Stimulated activated CD4-positive, alpha-beta T cell treated with anti-CD3 and anti-CD28 coated beads, Interleukin-15, amount 100 ng/mL, for 1 hour (primary cell): ENCODE measurements at places on chromosomes 5 and 9.

- DNase-seq, result no peak
These were observed 9.4 kb downstream of the ERAP2 start for GRCh38 chr5:96885518-96886338.

GRCh38 chr9:27369591-27369990, 72.6 kb upstream of the EQTN start:
- no peak for DNase-seq

- DNase-seq, result no peak
These were observed 230.9 kb downstream of the EFNA5 start for GRCh38 chr5:107439832-107440231.

- no peak for DNase-seq
These were observed 436.2 kb downstream of the DTWD2 start for GRCh38 chr5:118552146-118552545.

- DNase-seq, result no peak
These were observed 252.0 kb downstream of the RASEF start for GRCh38 chr9:82810915-82811314.

DNA sequence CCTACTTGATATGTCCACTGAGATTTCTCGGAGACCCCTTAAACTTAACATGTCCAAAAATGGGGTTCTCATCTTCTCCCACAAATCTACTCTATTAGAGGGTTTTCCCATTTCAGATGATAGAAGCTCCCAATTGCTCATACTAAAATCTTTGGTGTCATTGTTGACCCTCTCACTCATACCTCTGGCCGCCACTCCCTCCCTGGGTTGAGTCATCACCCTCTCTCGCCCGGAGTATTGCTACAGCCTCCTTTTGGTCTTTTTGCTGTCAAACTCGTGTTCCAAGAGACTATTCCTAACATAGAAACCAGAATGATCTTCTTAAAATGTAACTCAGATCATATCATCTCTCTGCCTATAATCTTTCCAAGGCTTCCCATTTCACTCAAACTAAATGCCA, 91.0 kb upstream of the GNAQ start:
- DNase-seq, result no peak

GRCh38 chr5:135194573-135195269, 160.7 kb upstream of the PITX1 start:
- no peak for DNase-seq

- DNase-seq, result no peak
These were observed 30.8 kb upstream of the ABCA1 start for GRCh38 chr9:104958751-104959150.

DNA sequence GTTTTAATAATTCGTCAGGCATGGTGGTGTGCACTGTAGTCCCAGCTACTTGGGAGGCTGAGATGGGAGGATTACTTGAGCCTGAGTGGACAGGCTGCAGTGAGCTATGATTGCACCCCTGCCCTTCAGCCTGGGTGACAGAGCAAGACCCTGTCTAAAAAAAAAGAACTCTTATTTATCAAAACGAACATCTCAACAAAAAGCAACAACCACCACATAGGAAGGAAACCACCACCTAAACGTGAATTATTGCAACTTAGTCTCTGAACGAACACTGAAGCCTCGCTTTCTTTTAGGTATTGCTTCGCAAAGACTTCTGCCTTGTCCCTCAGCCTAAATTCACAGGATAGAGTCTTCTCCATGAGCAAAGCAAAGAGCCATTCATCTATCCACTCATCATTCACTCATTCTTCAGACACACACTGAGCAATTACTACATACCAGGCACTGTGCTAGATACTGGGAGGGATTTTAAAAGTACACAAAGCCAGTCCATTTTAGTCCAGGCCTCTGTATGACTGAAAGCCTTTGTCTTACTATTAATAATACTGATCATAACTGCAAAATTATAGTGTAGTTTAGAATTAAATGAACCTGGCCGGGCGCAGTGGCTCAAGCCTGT, 57.4 kb downstream of the THBS4 start:
- DNase-seq, result no peak

DNA sequence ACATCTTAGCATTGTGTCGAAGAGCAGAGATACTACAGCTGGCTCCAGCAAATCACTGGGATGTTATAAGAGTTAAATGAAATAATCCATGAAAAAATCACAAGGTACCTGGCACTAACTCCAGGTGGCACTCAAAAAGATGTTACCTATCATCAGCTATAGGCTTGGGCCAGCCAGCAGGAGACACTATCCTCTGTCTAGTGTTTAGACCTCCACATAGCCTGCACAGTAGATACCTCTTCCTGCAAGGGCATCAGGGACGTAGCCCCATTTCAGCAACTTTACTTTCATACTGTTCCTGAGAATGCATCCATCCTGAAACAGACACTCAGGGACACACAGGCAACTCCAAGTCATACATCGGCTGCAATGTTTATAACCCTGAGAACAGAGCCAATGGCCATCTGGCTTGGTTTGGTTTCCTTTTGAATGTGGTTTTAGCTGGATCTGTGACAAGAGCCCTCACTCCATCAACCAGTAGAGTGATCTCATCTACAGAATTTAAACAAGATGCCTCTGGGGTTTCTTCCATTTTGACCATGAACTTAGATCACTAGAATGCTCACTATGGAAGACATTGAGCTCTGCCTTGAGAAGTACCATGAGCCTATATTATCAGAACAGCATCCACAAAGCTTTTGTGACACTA, 69.9 kb downstream of the TLE1 start:
- no peak for DNase-seq

DNA sequence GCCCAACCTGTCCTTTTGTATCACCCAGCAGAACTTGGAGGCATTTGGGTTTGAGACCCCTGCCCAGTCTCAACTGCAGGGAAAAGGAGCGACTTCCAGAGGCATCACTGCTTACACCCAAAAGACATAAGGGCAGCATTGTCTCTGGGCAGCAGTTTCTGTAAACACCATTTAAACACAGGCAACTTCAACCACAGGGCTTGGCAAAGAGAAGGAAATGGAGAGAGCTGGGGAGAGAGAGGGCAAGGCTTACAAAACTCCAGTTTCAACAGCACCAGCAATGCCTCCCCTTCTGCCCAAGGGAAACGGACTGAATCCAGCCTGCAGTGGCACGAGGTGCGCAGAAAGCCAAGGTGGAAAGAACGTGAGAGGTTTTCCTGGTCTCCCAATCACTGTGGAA, 147.6 kb downstream of the ROR2 start:
- DNase-seq, result no peak

DNA sequence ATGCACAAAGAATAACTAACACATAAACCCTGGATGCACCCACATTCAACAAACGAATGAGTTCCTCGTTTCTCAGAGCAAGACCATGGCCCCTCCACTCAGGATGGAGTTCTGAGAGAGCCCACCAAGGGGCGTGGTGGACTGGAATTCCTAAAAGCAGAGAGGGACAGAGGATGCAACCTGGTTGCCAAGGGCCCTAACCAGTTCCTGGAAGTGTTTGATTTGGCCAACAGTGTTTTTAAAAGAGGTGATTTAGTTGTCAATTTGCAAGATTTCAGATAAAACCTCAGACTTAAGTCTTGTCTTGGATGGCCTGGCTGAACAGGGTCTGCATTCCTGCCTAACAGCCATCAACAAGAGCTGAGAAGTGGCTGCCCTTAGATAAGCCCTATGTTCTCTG, 34.4 kb downstream of the GLRA1 start:
- no peak for DNase-seq

DNA sequence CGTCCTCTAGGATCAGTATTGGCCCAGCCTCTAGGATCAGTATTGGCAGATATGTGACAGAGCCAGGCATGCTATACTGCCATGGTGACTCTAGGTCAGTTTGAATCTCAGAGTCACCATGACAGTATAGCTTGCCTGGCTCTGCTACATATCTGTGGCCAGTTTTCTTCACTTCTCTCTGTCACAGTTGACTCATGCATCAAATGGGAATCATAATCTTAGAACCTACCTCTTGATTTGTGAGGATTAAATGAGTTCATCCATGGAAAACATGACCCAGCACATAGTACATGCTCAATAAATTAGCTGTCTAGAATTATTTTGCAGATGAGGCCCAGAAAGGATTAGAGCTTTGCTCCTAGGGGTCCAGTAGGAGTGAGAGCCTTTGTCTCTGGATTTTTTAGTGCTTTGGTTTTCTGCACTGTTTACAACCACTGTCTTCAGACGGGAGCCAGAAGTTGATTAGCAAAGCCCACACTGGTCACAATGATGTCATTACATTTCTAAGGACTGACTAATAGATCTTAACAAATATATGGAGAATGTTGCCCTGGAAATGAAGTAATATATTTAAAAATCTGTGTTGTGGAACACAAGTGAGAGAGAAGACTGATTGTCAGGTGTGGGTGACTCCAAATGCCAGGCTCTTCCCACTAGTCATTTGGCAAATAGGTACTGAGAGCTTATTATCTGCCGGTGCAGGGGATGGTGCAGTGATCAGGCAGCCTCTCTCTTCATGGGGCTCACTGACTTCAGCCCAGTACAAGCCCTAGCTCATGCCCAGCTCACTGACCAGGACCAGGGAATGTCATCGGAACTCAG, 76.0 kb downstream of the COL15A1 start:
- no peak for DNase-seq

DNA sequence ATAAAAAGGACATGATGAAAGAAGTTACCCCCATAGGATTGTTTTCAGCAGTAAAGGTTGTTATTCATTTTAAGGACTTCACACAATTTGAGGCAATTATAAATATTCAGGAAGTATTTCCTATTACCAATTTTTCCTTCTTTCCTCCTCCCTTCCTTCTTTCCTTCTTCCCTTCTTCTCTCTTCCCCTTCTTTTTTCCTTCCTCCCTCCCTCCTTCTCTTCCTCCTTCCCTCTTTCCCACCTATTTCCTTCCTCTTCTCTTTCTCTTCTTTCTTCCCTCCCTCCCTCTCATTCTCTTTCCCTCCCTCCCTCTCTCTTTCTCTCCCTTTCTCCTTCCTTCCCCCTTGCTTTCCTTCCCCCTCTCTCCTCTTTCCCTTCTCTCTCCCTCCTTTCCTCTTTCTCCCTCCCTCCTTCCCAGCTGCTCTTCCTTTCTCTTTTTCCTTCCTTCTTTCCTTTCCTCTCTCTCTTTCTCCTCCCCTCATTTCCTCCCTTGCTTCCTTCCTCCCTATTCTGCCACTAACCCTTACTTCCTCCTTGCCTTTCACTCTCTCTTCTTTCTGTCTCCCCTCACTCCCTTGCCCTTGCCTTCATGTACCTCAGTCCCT, 105.1 kb downstream of the ADRB2 start:
- DNase-seq, result no peak

GRCh38 chr5:117205894-117206293, 631.3 kb upstream of the SEMA6A start:
- no peak for DNase-seq

- no peak for DNase-seq
These were observed 159.5 kb downstream of the TRPM6 start for GRCh38 chr9:74728176-74728575.

DNA sequence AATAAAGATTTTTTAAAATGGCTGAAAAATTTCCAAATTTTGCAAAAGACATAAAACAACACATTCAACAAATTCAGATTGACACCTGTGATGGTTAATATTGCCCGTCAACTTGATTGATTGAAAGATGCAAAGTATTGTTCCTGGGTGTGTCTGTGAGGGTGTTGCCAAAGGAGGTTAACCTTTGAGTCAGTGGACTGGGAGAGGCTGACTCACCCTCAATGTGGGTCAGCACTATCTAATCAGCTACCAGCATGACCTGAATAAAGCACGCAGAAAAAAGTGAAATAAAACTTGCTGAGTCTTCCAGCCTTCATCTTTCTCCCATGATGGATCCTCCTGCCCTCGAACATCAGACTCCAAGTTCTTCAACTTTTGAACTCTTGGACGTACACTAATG, 868.0 kb upstream of the CTNND2 start:
- no peak for DNase-seq

DNA sequence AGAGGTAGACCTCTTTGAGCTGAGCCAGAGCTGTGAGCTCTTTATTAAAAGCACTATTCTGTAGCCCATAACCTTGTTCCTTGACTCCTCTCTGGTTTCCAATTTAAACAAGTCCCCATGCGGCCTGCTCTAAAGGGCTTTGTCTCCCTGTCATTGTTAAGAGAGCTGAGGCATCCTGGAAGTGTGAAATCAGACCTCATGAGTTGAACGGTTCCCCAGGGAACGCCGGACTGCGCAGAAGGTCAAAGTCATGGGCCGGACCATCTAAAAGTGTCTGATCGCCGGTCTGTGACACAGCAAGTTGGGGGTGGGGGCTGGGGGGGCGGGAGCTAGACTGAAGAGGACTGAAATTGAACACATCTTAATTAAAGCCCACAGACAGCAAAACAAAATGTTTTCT, 265.8 kb downstream of the SLF1 start:
- no peak for DNase-seq

DNA sequence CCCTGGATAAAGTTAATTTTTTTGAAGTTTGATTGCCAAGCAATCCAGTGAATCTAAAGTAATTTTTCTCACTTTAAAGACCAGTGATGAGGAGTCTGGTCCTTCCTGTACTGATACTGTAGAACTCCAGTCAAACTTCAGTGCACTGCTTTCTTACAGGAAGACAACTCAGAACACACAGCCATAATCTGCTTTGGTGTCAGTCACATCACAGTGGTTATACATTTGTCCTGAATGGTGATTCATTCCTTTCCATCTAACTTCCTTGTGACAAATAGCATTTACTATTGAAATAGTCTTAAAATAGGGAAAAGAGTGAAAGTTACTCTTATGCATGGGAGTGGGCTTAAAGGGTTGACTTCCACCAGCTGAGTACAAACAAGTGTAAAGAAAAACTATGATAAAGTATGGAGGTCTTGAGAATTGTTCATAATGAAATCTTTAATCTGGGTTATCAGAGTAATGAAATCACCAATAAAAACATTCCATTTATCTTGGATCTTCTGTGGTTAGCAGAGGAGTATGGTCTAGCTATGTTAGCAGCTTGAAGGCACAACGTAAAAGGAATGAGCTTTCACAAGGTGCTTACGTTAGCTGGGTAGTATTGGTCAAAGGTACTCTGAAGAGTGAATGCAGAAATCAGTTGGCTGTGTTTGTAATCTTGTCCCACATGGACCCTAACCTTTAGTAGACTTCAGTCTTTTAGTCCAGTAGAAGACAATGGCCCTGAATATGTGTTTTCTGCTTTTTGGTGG, 41.5 kb downstream of the DCP2 start:
- no peak for DNase-seq

GRCh38 chr9:115114546-115114945, 3.4 kb downstream of the TNC start:
- DNase-seq, result no peak

- no peak for DNase-seq
These were observed 22.8 kb downstream of the PAEP start for GRCh38 chr9:135584371-135584770.

DNA sequence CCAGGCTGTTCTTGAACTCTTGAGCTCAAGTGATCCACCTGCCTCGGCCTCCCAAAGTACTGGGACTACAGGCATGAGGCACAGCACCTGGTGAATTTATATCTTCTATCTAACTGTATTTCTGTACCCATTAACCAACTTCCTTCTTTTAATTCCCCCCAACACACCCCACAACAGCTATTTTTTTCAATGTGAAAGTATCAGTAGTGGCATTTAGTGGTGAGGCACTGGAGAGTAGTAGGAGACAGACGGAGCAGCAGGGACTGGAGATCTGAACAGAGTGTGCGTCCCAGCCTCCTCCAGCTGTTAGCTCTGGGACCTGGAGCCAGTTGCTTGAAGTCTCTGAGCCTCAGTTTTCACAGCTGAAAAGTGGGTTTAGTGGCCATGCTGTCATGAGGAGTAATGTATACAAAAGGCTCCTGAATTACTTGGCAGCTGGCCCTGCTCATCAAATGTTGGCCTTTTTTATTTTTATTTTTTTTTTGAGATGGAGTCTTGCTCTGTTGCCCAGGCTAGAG, 11.0 kb upstream of the EEIG1 start:
- DNase-seq, result no peak

- no peak for DNase-seq
These were observed 24.8 kb downstream of the DAB2IP start for GRCh38 chr9:121675969-121676822.

GRCh38 chr5:73170522-73170921, 2.5 kb upstream of the TMEM174 start:
- no peak for DNase-seq
